ENCODE measurements at places on chromosomes 2 and 18.

DNA sequence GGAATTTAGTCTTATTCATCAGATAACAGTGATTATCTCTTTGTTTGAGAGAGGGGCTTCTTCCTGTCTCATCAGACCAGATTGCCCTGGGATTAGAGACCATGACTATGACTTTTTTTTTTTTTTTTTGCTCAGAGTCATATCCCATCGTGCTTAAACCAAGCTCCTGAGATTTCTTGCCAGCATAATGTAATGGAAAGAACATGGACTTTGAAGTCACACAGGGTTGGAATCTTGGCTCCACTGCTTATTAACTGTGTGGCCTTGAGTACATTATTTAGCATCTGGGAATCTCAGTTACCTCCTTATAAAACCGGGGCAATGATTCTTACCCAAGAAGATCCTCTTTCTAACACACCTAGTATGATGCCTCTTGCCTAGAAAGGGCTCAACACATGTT lies 268.3 kb downstream of the DYSF start:
- no peak for DNase-seq

DNA sequence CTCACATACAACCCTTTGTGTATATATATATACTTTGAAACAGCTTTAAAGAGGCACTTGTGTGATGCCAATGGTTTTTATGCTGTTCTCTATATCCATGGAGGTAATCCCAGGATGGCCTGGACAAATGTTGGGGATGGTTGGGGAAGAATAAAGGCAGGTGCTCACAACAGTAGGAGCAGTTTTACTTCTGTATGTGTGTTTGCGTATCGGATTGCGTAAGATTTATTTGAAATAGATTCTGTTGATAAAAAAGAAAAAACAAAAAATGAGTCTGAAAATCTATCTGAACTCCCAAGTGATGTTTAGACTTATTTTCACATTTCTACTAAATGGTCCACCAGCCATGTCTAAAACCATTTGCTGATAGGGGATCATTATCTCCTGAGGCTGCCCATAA lies 29.3 kb downstream of the MRPL19 start:
- no peak for DNase-seq

GRCh38 chr2:37421686-37422085 lies 77.3 kb downstream of the QPCT start:
- no peak for DNase-seq

- no peak for DNase-seq
These were observed 226.2 kb upstream of the TNP1 start for GRCh38 chr2:217086038-217086522.

GRCh38 chr18:10805587-10806118 lies 279.8 kb downstream of the NAPG start:
- DNase-seq, result no peak

GRCh38 chr2:21642647-21643046 lies 518.9 kb downstream of the TDRD15 start:
- DNase-seq, result no peak

DNA sequence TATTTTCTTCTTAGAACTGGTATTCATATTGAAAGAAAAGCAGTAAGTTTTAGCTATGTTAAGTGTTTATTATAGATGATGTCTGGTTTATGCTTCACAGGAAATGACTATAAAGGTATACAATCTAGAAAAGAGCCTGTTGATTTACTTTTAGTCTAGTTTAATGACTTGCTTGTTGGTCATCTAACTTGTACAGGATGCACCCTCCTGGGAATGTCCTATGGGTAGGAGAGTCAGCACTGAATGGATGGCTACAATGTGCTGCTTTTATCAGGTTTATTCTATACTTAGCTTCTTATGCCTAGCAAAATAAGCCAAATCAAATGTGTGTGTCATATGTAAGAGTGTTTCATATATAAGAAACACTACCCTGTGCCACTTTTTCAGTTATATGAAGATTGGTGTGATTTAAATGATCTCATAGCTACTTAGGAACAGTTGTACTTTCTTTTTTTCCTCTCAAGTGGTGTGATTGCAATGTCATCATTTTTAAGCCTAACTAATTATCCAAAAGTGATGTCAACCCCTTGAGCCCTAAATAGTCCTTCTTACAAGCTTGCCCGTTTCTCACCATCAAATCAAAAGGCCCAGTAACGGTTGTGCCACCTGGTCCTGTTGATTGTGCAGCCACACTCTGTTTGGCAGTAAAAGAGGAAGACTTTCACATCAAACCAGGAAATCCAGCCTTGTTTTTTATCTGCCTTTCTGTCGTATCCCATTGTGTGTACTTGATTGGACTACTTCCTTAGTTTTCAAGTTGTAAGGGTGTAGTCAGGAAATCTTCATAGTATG lies 176.0 kb downstream of the DIS3L2 start:
- DNase-seq, result no peak

DNA sequence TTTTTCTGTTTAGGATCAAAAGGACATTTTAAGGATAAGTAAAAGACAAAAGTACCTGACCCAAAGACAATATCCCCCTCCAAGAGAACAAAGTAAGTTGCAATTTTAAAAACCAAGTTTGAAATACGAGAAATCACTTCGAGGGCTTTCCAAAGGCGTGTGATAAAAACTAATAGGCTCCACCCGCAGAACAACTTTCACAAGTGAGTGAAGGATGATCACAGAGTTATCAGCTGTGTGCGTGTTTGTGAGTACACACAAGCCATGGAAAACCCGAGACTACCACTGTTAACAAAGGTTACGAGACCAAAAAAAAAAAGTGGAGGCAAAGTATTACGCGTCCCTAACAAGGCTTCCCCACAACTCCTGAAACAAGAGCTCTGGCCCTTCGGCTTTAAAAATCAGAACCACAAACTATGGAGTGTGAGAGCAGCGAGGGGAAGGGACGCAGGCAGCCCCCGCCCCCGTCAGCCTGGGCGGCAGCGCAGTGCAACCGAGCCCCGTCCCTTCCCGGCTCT lies 719 bp downstream of the SMAD2 start:
- no peak for DNase-seq

DNA sequence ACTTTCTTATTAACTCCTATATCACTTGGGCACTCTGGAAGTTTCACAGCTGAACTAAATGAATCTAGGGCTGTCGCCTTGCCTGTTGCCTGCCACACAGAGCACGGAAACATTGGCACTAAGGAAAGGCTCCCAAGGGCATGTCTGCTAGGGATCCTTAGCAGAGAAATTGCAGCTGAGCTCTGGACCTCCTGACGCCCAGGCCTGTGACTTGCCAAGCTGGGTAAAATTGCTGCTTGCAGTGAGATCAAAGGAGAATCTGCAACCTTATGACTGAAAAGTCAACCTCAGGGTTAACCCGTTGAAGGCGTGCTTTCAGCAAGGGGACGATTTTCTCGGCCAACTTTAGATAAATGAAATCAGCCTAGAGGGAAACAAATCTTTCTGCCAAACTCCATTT lies 189.8 kb downstream of the NCK2 start:
- DNase-seq, result no peak

GRCh38 chr18:50177294-50177992 lies 17.5 kb downstream of the MYO5B start:
- DNase-seq, result no peak

- no peak for DNase-seq
These were observed 251.2 kb downstream of the PTGR3 start for GRCh38 chr18:74957588-74958224.

- DNase-seq, result no peak
These were observed 10.0 kb upstream of the ZNF396 start for GRCh38 chr18:35387152-35387571.

DNA sequence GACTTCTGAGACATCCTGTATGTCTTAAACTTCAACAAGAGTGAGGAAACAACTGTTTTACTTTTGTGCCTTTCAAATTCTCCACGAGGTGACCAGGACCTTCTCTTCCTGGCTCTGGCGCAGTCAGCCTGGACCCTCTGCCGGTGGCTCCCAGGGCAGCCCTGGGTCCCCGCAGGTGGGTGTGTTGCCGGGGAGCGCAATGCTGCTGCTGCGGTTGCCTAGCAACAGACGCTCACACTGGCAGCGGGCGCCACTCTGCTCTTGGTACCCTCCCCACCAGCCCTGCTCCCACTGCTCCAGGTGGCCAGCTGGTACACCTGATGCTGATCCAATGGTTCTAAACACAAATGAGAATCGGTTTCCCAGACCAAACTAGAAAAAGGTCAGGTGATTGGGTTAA lies 58.7 kb downstream of the GNAL start:
- no peak for DNase-seq

DNA sequence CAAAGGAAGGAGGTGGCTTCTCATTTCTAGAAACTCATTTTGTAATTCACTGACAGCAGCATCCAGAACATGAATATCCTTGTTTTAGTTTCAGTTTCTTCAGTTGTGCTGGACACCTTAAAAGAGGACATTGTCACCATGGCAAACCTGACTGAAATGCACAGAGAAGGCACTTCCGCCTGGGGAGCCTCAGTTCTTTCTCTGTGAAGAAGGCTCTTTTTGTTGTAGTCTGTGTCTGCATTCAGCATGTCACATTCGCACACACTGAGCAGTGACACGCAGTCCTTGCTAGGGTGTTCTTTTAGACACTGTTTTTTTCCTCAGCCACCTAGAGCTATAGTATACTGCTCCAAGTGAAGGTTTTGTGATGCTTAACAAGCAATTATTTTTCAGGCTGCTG lies 9.5 kb upstream of the RPRM start:
- DNase-seq, result no peak

- no peak for DNase-seq
These were observed 248.5 kb downstream of the RNF144A start for GRCh38 chr2:7165736-7166135.

DNA sequence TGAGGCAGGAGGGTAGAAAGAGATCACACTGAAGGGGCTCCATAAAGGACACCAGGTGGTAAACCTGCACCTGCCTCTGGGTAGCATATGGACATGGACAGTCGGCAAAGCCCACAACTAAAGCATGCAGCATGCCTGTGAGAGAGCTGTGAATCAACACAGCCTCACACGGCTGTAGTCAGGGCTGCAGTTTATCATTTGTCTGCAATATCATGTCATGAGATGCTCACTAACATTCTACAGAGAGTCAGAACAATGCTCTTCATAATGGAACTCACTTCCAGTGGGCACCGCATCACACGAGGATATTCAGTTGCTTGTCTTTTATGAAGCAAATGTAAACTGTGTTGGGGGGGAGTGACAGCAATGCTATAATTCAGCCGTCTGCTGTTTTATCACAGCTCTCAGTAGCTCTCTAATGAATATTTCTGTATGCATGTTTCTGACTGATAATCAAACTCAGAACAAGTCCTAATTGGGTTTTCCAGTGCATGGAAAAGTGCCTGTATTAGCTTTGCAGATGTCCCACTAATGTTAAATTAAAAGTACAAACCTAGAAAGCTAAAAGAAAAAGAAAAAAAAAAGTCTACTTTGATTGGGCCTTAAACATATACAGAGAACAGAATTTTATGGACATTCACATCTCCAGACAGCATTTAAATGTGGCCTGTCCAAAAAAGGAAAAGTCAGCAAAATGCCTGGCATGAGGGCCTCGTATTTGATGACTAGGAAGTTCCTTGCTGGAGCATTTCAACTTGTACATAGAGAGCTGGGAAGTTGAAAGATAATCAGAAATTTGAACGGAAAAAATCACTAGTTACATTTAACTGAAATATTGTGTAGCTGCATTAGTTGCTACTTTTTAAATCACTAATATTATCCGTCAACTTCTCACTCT lies 406.1 kb upstream of the SOX11 start:
- DNase-seq, result no peak
